ENCODE measurements at places on chromosomes 11 and 22.
A peak's percentile ranks its signal among the peaks of the same experiment; 100 is the strongest.

DNA sequence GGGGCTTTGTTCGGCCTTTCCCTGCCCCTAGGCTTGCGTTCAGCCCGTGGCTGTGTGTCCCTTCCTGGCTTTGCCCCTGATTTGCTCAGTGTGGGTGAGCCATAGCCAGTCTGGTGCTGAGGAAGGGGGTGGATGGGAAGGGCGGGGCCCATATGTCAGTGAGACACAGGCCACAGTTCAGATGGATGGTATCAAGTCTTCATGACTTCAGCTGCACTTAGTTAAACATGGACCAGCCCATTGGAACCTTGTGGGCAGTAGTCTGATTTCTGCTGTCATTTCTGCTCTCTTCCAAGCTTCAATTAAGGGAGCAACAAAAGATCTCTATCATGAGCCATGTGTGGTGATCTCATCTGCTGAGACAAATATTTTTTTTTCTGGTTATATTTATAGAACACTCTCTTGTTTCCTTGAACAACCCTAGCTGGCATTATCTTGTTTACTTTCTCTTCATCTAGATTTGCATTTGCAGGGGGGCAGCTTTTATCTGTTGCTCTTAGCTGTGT, 21.6 kb upstream of the PEX26 start:
- peak; percentile 69 for DNase-seq

- peak; percentile 13 for DNase-seq
Measured at GRCh38 chr11:61973476-61974162, 6.2 kb upstream of the FTH1 start.

DNA sequence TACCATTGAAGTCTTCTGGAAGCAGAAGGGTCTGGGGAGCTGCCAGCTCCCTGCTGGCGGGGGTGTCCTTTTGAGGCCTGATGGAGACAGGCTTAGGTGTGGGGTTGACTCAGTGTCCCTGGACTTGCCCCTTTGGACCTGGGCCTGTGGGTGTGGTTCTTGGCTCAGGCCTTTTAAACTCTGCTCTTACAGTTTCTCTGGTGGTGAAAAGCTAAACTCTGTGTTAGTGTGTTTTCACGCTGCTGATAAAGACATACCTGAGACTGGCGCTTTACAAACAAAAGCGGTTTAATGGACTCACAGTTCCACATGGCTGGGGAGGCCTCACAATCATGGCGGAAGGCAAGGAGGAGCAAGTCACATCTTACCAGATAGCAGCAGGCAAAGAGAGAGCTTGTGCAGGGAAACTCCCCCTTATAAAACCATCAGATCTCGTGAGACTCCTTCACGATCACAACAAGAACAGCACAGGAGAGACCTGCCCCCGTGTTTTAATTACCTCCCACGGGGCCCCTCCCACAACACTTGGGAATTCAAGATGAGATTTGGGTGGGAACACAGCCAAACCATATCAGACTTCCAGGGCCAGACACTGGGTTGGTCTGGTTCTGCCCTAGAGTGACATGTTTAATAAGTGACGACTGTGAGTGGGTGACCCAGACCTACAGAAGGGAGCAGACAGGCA, 26.5 kb downstream of the GRAMD4 start:
- peak; percentile 42 for DNase-seq

GRCh38 chr11:78812513-78813293, 238.0 kb upstream of the NARS2 start:
- DNase-seq = no peak

DNA sequence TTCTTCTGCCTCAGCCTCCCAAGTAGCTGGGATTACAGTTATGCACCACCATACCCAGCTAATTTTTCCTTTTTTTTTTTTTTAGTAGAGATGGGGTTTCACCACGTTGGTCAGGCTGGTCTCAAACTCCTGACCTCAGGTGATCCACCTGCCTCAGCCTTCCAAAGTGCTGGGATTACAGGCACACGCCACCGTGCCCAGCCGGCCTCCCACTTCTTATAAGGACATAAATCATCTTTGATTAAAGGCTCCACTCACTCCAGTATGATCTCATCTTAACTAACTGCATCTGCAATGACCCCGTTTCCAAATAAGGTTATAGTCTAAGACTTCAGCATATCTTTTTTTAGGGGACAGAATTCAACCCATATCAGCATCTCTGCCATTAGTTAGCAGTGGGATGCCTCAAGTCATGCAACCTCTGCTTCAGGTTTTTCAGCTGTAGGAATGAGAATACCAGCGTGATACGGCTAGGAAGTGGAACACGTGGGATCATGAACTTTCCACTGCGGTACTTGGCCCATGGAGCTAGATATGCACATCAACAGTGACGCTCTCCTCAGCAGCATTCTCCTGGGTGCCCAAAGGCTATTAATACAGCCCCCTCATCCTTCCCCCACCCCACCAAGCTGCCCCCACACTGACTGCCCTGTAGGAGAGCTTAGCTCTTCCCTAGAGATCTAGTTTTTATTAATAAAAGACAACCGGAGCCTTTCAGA, 41.4 kb downstream of the MCHR1 start:
- DNase-seq = no peak

GRCh38 chr11:117303101-117303500, 12.0 kb downstream of the BACE1-AS start:
- DNase-seq = no peak

GRCh38 chr22:17102297-17102667, 17.5 kb downstream of the IL17RA start:
- DNase-seq = peak; percentile 49

DNA sequence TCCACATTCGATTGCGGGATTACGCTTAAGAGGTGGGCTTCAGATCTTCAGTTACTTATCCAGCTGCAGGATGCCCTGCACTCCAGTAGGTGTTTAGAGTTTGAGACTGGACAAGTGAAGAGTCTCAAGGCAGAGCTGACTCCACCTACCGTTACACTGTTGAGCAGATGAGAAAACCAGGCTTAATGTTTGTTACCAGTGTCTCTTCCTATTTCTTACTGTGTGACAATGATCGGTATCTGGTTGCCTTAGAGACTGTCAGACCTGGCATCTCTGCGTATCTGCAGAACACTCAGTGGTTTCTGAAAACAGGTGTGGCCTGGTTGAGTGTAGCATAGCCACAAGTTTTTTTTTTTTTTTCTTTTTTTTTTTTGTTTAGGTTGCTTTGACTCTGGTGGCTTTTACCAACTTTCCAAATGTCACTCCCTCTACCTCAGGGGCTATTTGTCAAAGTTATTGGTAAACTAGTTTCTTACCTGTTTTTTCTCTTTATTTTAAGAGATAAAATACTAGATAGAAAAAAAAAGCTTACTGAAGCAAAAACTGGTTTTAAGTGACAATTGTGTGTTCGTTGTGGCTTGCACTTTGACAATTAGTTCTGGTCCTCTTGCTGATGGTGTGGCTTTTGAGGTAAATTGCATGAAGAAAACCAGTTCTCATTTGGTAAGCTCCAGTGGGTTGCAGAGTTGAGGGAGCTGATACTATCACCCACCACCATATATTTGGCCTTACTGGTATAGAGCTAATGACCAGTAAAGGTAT, 284.8 kb downstream of the ETS1 start:
- peak; percentile 79 for DNase-seq

DNA sequence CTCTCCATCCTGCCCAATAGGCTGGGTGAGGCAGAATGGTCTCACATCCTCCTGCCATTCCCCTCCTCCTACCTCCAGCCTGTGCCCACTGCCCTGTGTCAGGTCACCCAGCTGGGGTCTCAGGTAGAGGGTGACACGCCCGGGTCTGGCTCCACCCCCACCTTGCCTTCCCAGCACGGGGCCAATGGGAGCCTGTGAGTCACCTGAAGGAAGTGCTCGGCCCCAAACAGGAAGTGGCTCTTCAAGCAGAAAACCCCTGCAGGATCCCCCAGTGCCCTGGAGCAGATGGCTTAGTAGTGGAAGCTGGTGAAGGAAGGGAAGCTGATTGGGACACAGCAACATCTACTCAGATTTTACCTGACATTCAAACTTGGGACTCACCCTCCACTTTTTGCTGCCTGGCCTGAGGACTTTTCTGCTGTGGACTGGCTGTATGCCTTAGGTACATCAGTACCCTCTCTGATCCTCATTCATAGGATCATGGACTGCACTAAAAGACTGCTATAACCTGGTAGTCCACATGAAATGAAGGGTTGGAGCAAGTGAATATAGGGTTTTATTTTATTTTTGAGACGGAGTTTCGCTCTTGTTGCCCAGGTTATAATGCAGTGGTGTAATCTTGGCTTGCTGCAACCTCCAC, 33.4 kb downstream of the GDPD5 start:
- DNase-seq = no peak

- no peak for DNase-seq
Measured at GRCh38 chr11:83998921-83999320, 712.8 kb upstream of the CCDC90B start.

- DNase-seq = no peak
Measured at GRCh38 chr11:19283991-19284390, 43.2 kb upstream of the E2F8 start.

DNA sequence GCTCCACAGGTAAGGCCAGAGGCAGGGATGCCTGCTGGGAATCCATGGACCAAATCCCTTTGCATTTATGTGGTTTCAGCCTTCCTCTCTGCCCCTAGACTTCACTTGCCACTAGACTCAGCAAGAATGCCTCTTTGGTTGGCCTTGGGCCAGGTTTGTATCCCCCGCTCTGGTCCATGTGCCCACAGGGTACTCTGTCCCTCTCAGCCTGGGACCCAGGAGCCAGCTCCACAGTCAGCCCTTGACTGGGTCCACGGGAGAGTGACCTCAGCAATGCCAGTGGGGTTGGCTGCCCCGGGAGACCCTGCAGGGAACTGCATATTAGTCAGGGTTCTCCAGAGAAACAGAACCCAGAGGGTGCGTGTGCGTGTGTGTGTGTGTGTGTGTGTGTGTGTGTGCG, 28.3 kb upstream of the LINC01488 start:
- DNase-seq = no peak

GRCh38 chr11:4610258-4610935, 2.4 kb upstream of the TRIM68 start:
- no peak for DNase-seq

DNA sequence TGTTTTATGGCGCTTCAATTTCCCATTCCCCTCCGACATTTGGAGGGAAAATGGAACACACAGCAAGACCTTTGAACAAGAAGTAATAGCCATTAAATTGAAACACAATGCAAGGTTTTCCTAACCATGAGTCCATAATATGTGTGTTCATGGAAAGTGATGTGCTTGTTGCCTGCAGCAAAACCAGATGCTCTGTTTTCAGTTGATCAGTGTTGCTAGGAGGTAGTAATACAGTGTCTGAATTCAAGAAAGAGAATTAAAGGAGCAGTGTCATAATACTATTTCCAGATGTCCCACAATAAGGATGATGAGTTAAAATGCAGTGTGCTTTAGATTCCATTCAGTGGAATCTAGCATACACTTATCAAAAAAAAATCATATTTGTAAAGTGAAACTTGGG, 637.4 kb upstream of the API5 start:
- DNase-seq = no peak

- DNase-seq = peak; percentile 6
Measured at GRCh38 chr22:49372530-49373288, 455.0 kb downstream of the BRD1 start.

DNA sequence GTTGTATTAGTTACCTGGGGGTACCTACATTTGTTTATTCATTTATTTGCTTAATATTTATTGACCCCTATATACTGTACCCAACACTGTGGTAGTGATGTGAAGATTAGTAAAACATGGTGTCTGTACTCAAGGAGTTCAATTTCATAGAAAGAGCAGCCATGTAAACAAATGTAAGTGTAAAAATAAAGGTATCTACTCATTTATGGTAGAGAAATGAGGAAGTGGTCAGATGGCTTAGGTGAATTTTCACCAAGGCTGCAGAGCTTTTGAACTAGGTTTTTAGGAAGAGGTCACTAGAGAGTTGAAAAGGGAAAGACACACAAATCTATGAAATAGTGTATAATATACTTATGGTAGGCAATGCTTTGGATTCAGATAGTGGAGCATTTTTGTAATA, 11.1 kb downstream of the CTR9 start:
- DNase-seq = no peak

GRCh38 chr11:79963856-79964645, 523.2 kb upstream of the TENM4 start:
- no peak for DNase-seq

DNA sequence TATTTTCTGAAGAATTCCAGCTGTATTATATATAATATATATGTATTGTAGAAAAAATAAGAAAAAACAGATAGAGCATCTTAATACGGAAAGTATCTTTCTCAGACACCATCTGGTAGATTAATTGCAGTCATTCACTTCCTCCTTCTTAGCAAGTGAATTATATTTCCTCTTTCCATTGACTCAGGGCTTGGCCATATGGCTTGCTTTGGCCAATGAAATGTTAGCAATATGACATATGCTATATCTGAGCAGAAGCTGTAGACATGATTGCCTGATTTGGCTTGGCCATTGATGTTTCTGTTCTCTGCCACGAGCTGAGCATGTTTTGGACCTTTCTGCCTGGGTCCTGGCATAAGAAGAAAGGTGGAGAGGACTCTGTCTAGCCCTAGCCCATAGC, 34.4 kb upstream of the ZBED5 start:
- DNase-seq = peak; percentile 52

DNA sequence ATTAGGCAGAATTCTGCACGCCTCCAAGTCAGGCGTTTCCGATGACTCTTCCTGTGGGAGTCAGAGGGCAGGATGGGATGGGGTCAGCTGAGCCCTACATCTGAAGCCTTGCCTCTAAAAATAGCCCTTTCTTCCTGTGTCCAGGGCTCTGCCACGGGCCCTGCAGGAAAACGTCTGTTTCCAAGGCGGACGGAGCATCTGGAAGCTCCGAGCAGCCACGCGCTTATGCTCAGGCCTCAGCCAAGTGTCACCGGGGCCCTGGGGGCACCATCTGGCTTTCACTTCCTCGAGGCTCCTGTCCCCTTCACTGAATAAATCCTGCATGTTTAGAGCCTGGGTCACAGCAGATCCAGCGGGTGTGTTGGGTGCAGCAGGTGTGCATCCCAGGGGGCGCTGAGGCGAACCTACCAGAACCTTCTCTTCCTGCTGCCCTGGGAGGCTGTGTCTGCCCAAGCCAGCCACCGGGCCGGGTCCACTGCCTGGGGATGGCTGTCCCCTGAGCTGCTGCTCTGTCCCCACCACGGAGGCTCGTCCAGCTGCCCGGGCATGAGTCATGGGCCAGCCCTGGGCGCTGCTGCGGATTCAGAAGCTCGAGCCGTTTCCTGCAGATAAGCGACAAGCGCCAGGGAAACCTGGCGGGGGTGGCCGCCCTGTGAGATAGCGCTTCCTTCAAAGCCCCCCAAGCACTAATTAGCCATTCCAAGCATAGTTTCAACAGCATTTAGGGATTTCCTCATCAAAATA, 32.0 kb upstream of the LINC01488 start:
- peak; percentile 90 for DNase-seq

All from hematopoietic multipotent progenitor cell treated with erythropoietin and hydrocortisone succinate and interleukin-3 and kit ligand, for 6 days (in vitro differentiated cells).